ENCODE measurements at places on chromosomes 1 and 21. TPM values are rescaled to one million over a fixed set of nuclear protein-coding genes. Genes with fewer than 3 reads are reported as not detected.

ACTN2 gene
- total RNA-seq, result not detected

RIPPLY3 gene
- not detected for total RNA-seq

RASAL2 gene
- 59.4 TPM for total RNA-seq

TMPRSS15 gene
- not detected for total RNA-seq

RPE65 gene
- not detected for total RNA-seq

UAP1 gene
- total RNA-seq, result 141 TPM

SEC16B gene
- 2.9 TPM for total RNA-seq

APOBEC4 gene
- total RNA-seq, result under 0.01 TPM

SLC35F3 gene
- not detected for total RNA-seq

FBXO42 gene
- total RNA-seq, result 16.3 TPM

ATP6V1G3 gene
- total RNA-seq, result 0.36 TPM

UBL4B gene
- 1.1 TPM for total RNA-seq

All from osteoblast (primary cell).